ENCODE measurements at places on chromosomes 7 and 10.

GRCh38 chr10:8908013-8908412 lies 853.5 kb downstream of the GATA3 start:
- DNase-seq, result no peak

DNA sequence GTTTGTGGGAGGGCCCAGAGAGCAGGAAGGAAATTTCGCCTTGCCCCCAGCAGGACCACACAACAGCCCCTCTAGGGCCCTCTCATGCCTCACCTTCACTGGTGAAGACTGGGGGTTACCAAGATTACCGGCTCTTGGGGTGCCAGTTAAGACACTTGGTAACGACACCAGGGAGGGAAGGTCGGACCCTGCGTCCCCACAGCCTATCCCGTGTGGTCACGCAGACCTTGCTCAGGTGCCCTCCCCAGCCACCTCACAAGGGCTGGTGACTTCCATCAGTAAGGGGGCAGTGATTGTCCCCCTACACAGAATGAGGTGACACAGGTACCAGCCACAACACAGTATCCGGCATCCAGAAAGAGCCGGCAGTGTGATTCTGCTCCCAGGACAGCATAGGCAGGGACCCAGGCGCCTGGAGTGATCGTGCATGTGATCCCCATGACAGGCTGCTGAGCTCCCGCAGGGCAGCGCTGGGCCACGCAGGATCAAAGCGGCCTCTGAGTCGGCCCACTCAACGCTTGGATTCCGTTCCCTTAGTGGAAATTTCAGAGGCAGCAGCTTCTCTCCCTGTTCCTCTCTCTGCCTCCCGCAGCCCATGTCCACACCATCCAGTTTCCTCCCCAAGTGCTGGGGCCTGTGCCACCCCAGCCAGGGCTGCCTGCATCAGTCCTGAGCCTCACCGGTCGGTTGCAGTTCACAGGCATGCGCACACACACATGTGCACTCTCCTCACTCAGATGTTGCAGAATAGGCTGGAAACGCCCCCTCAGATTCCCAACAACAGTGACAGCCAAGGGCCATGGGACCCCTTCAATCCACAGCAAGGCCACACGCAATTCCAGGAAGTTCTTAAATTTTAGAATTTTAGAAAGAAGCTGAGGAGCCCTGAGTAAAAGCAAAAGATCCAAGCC lies 35.8 kb downstream of the CAMK2B start:
- peak; percentile 8 for DNase-seq

- no peak for DNase-seq
Observed at GRCh38 chr7:87226495-87226894, 7.0 kb upstream of the TMEM243 start.

DNA sequence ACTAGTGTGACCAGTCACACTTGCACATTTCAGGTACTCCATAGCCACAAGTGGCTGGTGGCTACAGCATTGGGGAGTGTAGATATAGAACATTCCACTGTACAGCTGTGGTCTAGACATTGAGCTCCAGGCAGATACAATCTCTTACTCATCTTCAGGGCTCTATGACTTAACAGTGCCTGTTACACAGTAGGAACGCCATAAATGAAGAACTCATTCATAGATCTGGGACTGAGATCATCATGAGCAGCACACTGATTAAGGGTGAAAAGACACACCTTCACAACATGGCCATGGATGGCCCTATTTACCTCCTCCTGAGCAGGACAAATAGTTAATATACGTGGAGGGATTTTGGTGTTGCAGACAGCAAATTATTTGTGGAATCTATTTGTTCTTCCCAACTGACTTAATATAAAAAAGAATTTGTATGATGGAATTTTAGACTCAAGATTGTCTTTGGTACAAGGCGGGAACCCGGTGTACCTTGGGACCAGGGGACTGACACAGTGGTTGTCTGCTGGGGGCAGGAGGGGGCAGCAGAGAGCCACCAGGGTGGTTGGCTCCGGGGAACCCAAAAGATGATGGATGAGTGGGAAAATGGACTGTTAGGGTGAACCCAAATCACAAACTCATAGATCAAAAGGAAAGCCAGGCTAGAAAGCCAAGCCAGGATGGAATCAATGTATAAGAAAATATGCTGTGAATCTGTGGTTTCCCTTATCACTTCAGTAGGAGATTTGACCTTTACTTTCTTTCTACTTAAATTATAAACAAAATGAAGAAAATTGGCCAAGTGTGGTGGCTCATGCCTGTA lies 24.3 kb upstream of the CPA2 start:
- peak; percentile 35 for DNase-seq

DNA sequence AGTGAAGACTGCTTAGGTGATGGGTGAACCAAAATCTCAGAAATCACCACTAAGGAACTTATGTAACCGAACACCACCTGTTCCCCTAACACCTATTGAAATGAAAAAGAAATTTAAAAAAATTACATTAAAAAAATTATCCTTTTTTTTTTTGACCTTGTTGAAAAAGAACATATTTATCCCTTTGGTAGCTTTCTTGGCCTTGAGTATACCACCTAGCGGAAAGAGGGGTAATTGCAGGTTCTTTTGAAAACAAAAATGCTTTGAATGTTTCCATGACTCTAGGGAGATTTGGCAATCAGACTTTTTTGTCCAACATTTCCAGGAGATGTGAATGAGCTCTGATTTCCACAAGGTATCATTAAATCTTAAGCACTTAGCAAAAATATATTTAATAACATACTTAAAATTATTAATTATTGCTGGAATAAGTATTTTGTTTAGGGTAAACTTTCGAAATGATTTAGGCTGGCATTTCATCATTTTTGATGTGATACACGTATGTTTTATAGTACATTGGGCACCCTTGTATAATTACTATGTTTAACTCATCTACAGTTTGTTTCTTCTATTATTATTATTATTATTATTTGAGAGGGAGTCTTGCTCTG lies 47.0 kb upstream of the ELMO1 start:
- no peak for DNase-seq

DNA sequence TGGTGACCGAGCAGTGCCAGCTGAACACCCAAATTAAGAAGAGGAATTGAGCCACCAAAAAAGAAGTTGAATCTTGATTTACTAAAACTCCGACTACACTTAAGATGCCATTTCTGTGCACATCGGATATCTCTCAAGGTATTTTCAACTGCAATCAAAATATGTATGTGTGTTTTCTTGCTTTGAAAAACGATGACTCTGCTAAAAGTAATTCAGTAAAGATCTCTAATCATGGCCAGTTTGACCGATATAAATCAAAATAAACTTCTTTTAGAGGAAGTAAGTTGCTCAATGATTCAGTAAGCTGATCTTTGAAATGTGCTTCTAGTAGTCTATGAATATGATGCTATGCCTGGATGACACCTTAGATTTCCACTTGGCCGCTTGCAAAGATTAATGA lies 453.5 kb upstream of the TPK1 start:
- no peak for DNase-seq

GRCh38 chr7:32163141-32163806 lies 93.1 kb upstream of the PDE1C start:
- no peak for DNase-seq

- no peak for DNase-seq
Observed at GRCh38 chr10:3853547-3854303, 68.7 kb upstream of the KLF6 start.

GRCh38 chr7:150734254-150734653 lies 3.0 kb upstream of the GIMAP5 start:
- DNase-seq, result no peak

DNA sequence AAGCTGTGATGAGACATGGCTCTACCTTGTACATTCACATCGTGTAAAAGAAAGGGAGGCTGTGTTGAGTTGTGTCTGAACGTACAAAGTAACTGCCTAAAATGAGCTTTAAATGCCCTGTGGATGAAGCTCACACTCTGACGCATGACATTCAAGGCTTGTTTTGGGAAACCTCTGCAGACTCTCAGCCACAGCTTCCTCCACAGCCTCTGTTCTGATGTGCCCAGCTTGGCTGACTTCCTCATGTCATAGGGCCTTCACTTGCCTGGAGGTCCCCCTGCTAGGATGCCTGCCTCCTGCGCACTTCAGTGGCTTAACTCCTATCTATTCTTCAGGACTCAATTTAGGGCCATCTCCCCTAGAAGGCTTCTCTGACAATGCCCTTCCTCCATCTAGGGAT lies 230.0 kb upstream of the HABP2 start:
- peak; percentile 66 for DNase-seq

GRCh38 chr10:73889014-73889413 lies 14.7 kb upstream of the CAMK2G start:
- DNase-seq, result peak; percentile 83

DNA sequence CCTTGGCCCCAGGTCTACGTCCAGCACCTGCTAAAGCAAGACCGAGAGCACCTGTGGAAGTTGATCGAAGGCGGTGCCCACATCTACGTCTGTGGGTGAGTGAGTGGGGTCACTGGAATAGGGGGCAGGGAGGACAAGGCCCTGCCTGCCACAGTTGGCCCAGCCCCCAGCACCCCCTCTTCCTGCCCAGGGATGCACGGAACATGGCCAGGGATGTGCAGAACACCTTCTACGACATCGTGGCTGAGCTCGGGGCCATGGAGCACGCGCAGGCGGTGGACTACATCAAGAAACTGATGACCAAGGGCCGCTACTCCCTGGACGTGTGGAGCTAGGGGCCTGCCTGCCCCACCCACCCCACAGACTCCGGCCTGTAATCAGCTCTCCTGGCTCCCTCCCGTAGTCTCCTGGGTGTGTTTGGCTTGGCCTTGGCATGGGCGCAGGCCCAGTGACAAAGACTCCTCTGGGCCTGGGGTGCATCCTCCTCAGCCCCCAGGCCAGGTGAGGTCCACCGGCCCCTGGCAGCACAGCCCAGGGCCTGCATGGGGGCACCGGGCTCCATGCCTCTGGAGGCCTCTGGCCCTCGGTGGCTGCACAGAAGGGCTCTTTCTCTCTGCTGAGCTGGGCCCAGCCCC lies 8.1 kb downstream of the TMEM120A start:
- no peak for DNase-seq

DNA sequence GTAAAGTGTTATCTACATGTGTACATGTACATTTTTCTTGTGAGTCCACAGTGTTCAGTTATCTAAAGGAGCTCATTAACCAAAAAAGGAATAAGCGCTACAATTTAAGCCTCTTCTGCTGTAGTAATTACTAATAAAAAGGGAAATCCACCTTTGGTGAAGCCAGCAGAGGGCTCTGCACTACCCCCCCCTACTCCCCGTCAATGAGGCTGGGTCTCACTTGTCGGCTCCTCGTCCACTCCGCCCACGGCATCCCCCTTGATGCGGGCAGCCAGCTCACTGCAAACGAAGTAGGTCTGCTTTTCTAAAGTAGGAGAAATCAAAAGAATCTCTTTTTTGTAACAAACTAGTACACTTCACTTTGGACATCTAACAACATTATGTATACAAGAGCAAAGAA lies 4.7 kb upstream of the WASHC2A start:
- no peak for DNase-seq

GRCh38 chr10:117533507-117534281 lies 8.9 kb upstream of the EMX2 start:
- DNase-seq, result no peak

DNA sequence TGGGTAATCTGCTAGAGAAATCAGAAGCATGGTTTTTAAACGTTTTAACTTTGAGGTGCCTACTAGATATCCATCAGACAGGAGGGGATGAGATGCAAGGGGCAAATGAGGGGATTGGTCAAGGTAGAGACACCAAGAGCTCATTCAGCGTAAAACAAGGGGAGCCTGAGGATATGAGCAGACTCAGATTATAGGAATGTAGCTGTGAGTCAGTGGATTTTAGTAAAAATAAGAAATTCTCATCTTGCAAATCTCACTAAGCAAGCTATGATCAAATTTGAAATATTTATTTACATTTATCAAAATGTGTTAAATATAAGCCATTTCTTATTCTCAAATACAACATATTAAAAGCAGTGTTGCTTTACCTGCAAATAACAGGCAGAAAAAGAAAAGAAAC lies 21.4 kb upstream of the TFEC start:
- DNase-seq, result no peak

DNA sequence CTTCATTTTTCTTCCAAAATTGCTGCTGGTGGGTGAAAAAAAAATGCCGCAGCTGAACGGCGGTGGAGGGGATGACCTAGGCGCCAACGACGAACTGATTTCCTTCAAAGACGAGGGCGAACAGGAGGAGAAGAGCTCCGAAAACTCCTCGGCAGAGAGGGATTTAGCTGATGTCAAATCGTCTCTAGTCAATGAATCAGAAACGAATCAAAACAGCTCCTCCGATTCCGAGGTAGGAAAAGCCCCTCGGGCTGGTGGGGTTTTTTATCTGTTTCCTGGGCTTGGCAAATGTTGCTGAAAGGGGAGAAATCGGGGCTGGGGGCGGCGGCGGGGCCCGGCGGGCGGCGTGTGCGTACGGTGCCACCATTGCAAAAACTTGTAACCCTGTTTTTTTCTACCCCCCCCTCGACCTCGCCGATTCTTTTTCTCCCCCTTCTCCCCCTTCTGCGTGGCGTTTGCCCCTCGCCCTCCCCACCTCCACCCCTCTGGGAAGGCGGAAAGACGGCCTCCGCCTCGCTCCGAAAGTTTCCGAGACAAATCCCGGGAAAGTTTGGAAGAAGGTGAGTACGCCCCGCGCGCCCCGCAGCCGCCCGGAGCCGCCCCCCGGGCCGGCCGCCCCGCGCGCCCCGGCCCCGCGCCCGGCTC lies 789 bp downstream of the TCF7L2 start:
- peak; percentile 18 for DNase-seq

Data from CD4-positive, alpha-beta T cell treated with Interleukin-4 for 1 hour (primary cell).